ENCODE measurements at places on chromosomes 2 and 18.
A peak's percentile ranks its signal among the peaks of the same experiment; 100 is the strongest.

DNA sequence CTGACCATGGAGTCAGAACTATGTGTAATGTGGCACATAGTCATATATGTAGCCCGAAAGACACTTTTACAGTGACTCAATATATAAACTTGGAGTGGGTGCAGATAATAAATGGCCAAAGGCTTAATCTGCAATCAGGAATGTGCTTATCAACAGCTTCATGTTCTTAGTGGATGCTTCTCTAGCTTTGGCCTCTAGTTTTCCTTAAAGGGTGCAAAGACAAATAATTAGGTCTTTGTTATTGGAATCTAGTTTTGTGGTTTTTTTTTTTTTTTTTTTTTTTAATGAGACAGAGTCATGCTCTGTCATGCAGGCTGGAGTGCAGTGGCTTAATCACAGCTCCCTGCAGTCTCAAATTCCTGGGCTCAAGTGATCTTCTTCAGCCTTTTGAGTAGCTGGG, 625.6 kb downstream of the EPHA4 start:
- no peak for DNase-seq

- no peak for DNase-seq
Measured at GRCh38 chr2:198383392-198383791, 579.0 kb downstream of the PLCL1 start.

- DNase-seq: no peak
Measured at GRCh38 chr2:64349131-64349530, 104.8 kb upstream of the LGALSL start.

DNA sequence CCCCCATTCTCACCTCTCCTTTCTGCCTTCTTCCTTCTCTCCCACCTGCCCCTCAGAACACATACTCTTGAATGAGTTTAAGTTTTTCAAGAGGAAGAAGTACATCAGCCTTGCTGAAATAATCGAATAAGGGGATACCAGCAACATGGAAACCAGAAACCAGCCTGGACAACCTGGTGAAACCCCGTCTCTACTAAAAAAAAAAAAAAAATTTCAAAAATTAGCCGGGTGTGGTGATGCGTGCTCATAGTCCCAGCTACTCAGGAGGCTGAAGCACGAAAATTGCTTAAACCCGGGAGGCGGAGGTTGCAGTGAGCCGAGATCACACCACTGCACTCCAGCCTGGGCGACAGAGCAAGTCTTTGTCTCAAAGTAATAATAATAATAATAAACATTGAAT, 75.0 kb upstream of the SLC1A4 start:
- DNase-seq: no peak

GRCh38 chr2:235536711-235537110, 42.9 kb downstream of the AGAP1 start:
- DNase-seq: no peak

DNA sequence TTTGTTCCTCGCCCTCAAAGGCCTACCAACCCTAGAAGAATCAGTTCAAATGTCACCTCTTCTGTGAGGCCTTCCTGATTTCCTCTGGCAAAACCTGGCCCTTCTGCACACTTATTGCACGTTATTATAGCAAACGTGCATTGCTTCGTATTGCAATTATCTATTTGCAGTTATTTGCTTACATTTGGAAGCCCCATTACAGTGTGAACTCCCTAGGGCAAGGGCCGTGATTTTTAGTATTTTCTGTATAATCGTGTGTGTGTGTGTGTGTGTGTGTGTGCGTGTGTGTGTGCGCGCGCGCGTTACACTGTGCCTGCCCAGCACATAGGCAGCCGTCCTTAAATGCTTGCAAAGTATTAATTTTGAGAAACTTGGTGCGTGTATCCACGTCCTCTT, 460 bp upstream of the SEMA4F start:
- no peak for DNase-seq

GRCh38 chr18:74611765-74612164, 14.1 kb downstream of the ZNF407 start:
- DNase-seq: no peak

- no peak for DNase-seq
Measured at GRCh38 chr2:79981316-79981715, 323.2 kb downstream of the LRRTM1 start.

DNA sequence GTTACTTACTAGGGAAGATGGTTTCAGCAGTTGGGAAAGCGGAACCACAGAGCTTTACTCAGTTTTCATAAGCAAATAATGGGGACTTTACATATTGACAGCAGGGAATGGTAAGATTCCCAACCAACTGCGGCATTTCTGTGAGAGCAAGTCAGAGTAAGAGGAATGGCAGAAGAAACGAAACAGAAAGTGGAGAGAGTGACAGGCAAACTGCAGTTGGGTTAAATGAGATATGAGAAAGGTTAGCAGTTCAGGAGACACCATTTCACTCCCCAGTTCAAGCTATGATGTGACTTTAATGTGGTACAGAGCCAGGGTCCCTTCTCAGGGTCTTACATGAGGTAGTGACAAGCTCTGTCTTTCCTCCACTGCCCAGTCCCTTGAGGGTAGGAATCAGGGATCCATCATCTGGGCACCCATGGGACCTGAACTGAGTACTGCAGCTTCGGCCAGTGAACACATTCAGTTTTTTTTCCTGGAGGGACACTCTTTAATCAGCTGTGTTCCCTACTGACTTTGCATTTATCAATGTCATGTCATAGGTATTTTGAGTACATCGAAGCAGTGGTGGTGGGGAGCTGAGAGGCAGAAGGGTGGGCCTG, 33.0 kb upstream of the GREB1 start:
- DNase-seq: no peak

- no peak for DNase-seq
Measured at GRCh38 chr2:82278416-82278815, 1973.9 kb upstream of the LRRTM1 start.

DNA sequence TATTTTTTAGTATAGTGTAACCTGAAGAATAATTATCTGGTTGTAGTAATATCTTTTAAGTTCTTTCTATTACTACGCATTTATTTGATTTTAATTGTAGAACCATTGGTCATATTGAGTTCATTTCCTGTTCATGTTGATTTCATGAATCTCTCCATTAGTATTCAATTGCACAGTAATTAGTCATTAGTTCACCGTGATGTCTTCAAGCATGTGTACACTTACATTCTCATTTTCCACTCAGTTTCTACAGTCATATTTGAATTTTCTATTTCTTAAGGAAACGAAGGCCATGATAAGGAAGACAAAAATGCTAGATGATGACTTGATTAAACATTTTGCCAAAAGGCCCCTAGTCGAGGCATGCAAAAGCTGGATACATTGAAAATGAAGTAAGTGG, 333.7 kb upstream of the FANCL start:
- DNase-seq: no peak

DNA sequence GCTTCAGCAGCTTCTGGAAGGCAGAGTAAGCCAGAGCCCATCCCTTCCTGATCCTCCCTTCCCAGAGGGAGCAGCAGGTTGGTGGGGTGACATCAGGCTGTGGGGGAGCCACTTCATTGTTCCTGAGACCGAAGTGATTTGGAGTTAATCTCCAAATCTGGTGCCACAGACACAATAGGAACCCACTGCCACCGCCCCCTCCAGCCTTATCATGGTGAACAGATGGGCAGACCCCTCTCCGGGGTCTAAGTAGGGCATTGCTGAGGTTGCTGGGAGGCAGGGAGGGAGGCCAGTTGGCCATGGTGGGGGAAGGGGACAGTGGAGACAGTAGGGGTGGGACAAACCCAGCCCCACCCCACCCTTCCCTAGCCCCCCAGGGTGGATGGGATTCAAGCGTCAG, 25.6 kb upstream of the SLC35F6 start:
- DNase-seq: no peak

GRCh38 chr2:9738535-9739496, 104.5 kb upstream of the TAF1B start:
- DNase-seq: peak; percentile 9

DNA sequence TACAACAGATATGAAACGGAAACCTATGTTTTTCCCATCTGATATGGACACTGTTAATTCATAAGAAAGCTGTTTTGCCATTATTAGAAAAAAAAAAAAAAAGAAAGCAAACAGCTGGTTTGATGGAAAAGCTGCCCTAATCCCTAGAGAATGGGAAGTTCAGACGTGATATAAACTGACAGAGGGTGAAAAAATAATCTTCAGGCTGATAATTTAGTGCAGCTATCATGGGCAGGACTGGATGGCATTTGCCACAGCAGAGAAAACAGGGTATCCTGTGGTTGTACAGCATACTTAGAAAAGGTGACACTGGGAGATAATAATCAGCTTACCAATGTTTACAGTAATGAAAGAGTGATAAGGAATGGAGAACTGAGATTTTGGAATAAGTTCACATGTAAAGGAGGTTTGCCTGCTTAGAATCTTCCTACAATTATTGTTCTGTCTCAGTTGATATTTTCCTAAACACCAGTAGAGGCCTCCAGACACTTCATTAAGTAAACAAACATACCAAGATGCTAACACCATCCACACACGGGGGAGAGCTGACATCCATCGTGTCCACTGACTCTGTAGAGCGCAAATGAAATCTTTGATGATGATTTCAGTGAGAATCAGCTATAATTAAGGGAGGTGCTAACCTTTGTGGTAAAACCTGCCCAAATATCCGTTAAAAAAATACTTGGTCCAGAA, 211.6 kb upstream of the MMADHC start:
- no peak for DNase-seq

GRCh38 chr2:170165129-170165528, 12.8 kb upstream of the MYO3B start:
- DNase-seq: no peak

- no peak for DNase-seq
Measured at GRCh38 chr2:139610512-139610911, 830.3 kb upstream of the NXPH2 start.

GRCh38 chr2:72696559-72696958, 129.3 kb downstream of the EXOC6B start:
- DNase-seq: no peak

DNA sequence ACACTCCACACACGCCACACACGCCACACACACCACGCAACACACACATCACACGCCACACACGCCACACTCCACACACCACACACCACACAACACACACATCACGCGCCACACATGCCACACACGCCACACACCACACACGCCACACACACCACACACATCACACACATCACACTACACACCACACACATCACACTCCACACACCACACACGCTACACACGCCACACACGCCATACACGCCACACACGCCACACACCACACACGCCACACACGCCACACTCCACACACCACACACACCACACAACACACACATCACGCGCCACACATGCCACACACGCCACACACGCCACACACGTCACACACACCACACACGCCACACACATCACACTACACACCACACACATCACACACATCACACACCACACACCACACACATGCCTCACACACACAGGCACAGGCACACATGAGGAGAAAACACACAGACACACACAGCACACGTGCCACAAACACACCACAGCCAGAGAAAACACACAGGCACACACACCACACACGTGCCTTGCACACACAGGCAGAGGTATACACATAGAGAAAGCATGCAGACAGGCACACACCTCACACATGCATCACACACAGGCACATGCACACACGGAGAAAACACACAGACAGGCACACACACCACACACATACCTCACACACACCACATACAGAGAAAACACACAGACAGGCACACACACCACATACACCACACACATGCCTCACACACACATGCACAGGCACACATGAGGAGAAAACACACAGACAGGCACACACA, 241.5 kb upstream of the MYT1L start:
- DNase-seq: no peak

- DNase-seq: no peak
Measured at GRCh38 chr2:104788742-104789455, 65.0 kb upstream of the POU3F3 start.

DNA sequence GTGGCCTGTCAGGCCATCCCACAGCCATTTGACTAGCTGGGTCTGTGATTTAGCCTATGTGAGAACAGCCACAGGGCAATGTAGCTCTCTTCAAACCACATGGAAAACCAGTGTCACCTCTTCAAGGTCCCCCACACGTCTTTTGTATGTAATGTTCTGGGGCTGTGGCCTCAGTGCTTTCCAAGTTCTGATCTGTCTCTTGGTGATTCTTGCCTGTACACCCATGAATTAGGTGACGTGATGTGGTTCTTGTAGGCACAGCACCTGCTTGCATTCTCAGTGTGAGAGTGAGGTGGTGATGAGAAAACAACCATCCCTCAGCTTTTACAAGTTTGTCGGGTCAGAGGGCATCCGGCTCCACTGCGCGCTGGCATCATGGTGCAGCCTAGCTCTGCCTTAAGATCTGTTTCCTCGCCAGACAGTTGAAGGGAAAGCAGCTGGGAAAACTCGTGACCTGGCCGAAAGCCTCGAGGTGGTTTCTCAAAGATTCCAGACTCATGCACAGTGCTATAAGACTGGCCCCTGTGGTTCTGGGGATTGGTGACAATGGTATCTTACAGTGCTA, 125.8 kb downstream of the TANC1 start:
- DNase-seq: no peak

GRCh38 chr18:74292541-74292858, 737 bp upstream of the CYB5A start:
- DNase-seq: no peak

DNA sequence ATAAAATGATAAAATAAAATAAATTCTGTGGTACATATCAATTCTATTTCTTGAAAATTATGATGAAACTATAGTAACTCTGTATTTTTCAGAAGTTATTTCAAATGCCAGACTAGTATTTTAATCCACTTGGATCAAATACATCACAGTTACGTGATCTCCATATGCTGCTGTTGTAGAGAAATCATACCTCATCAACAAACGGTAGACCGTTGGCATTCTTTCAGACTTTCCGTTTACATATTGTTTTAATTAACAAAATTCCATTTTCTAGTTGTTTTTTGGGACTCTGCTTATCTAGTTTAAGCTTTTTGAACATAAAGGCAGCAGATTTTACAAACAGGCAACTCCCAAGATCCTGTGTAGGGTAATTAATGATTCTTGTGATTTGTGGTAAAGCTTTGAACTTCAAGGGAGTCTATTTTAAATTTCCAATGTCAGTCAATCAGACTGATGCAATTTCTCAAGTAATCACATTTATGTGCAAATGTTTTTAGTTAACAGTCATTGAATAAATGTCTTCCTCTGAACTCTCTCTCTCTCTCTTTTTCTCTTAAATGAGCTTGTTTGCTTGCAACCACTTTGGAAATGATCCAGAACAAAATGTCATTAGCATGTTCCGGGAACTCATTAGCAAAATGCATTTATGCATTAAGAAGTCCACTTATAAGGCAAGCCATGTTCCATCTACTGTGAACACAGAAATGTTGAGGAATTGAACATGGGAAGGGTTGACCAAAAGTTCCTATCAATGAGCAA, 31.8 kb downstream of the NYAP2 start:
- DNase-seq: no peak

DNA sequence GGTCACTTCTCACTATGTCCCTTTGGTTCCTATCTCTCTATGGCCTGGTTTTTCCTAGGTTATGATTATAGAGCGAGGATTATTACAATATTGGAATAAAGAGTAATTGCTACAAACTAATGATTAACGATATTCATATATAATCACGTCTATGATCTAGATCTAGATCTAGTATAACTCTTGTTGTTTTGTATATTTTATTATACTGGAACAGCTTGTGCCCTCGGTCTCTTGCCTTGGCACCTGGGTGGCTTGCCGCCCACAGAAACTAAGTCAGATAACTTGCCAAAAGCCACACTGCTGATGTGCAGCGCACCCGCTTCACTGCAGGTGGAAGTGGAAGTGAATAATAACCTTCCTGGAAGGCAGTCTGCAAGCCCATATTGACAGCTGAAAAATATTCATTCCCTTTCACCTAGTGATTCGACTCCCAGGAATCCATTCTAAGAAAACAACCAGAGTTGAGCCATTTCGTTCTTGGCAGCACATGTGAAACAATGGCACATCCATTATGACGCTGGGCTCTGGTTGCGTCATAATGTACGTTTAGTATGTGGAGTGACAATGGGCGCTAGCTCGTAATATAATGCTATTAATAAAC, 725 bp upstream of the ANKRD53 start:
- no peak for DNase-seq

Data from activated effector memory CD4-positive, alpha-beta T cell treated with Interleukin-2 at 50 U/mL for 16 hours (primary cell).